ENCODE measurements at places on chromosomes 1 and 21.

DNA sequence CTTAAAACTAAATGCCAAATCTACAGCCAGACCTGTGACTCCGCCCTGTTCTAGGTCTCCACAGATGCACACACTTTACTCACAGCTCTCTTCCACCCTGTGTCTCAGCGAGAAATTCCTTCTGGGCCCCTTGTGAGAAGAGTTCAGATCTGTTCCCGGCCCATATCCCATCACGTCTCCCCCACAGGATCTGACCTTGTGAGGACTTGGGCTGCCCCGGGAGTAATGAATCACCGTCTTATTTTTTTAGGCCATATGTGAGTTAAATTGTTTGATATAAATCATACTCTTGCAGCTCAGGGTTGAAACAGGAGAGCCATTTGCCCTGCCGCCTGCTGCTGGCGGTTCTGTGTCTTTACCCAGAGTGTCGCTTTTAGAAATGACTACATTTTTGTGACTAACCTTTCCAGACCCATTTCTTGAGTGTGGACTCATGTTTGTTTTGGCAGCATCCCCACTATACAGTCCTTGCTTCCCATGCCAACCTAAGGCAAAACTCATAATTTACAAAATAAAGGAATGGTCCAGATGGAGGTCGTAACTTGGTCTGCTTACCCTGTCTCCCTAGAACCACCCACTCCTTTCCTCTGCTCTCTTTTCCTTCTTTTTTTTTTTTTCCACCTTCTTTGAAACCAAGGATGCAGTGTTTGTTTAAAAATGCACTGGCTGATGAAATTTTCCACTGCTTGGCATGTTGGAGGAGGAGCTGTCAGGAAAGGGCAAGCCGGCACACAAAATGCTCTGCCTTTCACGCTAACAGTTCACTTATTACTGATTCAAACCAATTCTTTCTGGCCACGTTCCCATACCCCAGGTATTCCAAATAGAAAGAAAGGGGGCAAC is 98.0 kb upstream of the C1orf105 start:
- DNase-seq, result no peak

DNA sequence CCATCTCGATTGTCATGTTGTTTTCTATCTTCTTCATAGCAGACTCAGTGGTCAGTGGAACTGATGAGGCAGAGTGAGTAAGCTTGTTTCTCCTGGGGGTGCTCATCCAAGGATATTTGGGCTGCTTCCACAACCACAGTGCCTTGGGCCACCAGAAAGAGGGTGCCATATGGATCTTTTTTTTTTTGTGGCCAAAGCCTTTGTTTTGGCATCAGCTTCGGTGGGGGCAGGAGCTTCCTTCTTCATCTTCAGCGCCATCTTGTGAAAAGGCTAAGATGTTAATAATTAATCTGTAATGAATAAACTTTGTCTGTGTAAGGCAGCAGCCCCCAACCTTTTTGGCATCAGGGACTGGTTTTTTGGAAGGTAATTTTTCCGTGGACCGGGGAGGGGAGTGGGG is 6.6 kb upstream of the PLPP3 start:
- DNase-seq, result no peak

GRCh38 chr1:237105826-237106225 is 63.8 kb downstream of the RYR2 start:
- DNase-seq, result no peak

- DNase-seq, result no peak
These were observed 19.2 kb upstream of the RGS8 start for GRCh38 chr1:182703539-182703938.

DNA sequence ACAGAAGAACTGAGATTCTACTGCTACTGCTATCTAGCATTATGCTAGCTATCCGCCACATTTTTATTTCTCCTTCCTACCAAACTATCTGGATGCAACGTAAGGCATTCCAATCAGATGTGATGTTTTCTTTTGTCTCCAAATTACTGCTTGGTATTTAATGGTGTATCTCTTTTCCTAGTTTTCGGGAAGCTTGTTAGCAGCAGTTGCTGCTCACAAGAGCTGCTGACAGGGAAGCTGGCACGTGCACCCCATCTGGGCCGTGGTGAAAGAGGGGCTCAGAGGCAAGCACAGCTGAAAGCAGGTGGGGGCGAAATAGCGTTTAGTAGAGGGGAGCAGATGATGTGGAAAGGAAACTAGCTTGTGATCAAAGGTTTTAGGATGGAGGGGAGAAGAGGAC is 57.3 kb downstream of the JAK1 start:
- no peak for DNase-seq

DNA sequence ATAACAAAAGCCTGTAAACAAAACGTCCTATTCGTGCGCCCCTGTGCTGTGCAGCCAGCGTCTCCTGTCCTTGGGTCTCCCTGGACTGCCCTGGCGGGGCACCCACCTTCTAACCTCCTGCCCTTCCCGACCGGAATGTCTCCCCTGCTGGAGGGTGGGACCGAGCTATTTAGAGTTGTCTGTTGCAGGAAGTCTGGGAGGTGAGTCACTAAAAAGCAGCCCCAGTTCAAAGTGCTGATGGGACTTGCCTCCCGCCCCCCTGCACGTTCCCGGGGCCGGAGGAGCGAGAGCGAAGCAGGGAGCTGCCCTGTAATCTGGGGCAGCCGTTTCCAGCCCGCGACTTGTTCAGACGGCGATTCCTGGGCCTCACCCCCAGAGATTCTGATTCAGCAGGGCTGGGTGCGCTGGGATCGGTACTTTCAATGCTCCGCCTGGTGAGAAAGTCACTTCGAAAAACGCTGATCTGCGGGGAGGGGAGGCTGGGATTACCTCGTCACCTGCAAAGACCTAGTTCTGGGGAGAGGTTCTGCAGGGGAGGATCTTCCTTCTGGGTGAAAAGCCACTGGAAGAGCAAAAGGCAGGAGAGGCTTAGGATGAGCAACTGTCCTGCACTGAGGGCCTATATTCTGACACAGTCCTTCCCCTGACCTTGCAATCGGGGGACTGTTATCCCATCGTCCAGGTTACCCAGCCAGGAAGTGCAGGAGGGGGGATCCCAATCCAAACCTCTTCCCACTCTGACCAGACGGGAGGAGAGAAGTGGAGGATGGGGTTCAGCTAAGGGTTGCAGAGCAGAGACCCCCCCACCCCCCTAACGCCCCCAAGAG is 1.2 kb upstream of the DHRS3 start:
- DNase-seq, result peak; percentile 60

GRCh38 chr1:21156019-21156418 is 20.7 kb downstream of the EIF4G3 start:
- no peak for DNase-seq

DNA sequence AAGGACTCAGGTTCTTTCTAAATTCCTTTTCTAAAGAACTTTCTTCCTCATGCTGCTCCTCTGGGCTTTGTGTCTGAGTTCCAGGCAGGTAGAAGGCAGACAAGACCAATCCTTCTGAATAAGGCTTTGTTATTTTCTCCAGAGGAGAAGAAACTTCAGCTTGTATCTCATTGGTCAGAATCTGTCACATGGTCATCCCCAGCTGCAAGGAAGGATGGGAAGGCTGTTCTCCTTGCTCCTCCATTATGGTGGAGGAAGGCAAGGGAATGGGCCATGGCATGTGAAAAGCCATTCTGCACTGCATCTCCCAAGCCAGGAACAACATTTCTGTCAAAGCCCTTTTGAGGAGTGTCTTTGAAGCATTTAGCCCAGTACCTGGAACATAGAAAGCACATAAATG is 50.6 kb upstream of the NTPCR start:
- no peak for DNase-seq

- DNase-seq, result no peak
These were observed 22.1 kb downstream of the ASPM start for GRCh38 chr1:197124376-197124775.

DNA sequence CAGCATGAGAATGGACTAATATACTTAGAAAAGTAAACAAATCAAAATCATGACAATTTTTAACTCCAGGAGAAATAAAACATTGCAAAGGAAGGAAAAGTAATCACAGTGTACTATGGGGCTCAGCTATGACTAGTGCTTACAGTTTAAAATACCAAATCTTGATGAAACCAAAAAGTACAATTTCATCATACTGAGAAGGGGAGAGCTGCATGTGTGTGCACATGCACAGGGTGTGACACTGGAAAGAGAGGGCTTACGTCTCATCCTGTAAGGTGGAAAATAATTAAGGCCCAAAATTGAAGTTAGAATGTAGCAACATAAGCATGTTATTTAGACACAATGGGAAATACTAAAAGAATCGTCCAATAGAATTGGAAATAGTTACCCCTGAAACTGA is 64.6 kb downstream of the OMA1 start:
- DNase-seq, result no peak

DNA sequence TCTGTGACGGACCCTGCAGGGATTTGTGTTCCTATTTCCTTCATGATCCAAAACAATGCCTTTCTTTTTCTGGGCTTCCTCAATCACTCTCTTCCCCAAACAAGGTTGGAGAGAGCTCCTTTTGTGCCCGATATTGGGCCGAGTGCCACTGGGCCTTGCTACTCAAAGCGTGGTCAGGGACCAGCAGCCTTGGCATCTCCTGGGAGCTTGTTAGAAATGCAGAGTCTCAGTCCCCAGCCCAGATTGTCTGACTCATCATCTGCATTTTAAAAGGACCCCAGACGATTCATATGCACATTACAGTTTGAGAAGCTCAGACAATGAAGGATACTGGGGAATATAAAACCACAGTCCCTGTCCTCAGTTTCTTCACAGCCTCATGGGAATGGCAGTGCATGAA is 19.9 kb downstream of the ADORA1 start:
- DNase-seq, result no peak

GRCh38 chr1:68456202-68456601 is 6.4 kb upstream of the RPE65 start:
- DNase-seq, result no peak

- DNase-seq, result peak; percentile 73
These were observed 70.3 kb downstream of the PIK3CD start for GRCh38 chr1:9721606-9722377.

GRCh38 chr1:90919900-90920299 is 101.9 kb downstream of the ZNF644 start:
- DNase-seq, result no peak

DNA sequence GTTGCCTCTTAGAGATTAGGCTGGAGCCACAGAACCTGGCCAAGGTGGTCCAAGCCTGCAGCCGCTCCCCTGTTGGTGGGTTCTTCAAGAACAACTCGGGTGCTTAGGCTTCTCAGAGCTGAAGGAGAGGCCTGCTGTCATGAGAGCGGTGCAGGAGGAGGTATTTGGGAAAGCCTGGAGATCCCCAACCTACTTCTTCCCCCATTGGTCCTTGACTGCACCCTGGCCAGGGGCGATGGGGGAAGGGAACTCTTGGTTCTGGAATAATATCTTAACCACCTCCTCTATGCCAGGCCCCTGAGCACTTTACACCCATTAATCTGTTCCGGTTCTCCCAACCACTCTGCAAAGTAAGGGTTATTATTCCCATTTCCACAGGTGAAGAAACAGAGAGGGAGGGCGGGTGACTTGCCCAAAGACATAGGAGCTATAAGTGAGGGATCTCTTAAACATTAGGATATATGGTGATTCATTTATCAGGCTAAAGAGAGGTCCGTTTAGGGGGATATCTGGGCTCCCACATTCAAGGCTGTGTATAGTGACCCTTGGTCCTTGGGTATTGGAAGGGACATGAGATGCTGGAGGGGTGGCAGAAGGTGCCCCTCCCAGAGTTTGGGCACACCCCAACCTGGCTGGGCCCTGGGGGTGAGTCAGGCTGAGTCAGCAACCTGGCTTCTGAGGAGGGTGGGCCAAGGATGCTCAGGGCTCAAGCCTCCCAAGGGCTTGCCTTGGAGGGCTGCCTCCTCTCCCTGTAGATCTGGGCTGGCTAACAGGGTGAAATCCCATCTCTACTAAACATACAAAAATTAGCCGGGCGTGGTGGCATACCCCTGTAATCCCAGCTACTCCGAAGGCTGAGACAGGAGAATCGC is 5.2 kb downstream of the TRNP1 start:
- no peak for DNase-seq

DNA sequence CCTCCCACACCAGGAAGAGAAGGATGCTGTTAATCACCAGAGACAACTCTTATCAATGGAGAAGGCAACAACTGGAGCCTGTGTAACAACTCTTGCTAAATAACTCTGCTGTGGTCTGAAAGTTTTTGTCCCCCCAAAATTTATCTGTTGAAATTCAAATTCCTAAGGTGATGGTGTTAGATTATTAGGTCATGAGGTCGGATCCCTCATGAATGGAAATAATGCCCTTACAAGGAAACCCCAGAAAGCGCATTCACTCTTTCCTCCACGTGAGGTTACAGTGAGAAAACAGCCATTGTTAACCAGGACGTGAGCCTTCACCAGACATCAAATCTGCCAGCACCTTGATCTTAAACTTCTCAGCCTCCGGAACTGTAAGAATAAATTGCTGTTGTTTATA is 141.9 kb upstream of the CXADR start:
- no peak for DNase-seq

- no peak for DNase-seq
These were observed 199.3 kb downstream of the DSCAM start for GRCh38 chr21:40647706-40648105.

GRCh38 chr21:42829954-42830353 is 49.4 kb downstream of the WDR4 start:
- no peak for DNase-seq

DNA sequence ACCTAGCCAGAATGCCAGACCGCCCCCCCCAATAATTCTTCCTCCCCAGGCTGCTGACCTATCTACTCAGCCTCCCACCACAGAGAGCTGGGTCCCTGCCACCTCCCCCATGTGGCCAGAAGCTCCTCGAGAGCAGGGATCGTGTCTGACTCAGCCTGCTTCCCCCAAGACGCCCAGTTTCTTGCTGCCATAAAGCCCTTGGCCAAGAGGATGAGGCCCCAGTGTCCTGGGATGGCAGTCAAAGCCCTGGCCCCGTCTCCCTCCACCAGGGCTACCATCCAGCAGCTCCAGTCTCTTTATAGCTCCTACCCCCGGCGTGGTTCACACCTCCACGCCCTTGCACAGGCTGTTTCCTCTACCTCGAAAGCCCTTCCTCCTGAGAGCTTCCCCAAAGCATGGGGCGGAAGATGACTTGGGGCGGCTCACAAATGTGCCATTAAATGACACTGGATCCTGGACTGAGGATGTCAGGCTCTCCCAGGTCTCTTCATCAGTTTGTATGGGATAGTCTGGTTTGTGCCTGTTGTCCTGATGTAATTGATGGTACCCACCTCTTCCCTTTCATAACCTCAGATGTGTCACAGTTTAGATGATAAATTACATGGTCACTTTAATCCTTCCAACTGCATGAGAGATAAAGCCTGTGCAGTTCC is 13.2 kb downstream of the ADGRB2 start:
- no peak for DNase-seq

DNA sequence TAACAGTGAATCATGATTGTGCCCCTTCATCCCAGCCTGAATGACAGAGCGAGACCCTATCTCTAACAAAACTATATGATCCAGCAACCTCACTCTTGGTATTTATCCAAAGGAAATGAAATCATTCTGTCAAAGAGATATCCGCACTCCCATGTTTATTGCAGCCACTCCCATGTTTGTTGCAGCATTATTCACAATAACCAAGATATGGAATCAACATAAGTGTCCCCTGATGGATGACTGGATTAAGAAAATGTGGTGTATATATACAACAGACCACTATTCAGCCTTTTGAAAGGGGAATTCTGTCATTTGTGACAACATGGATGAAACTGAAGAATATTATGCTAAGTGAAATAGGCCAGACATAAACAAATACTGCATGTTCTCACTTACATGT is 44.4 kb downstream of the TRMT1L start:
- DNase-seq, result no peak

Data from stimulated activated naive CD4-positive, alpha-beta T cell treated with Interleukin-2 at 50 U/mL for 16 hours (primary cell).